ENCODE measurements at places on chromosomes 2 and 18.

GRCh38 chr18:57629422-57629821 is 7.8 kb upstream of the NARS1 start:
- peak overlapping the region; percentile 97 for H3K4me3 ChIP-seq
- peaks cover 5% of the 10 kb centered on the region for H3K36me3 ChIP-seq
- H3K27me3 ChIP-seq = no peaks in the 10 kb centered on the region
- peaks cover 16% of the 10 kb centered on the region for H3K4me1 ChIP-seq

DNA sequence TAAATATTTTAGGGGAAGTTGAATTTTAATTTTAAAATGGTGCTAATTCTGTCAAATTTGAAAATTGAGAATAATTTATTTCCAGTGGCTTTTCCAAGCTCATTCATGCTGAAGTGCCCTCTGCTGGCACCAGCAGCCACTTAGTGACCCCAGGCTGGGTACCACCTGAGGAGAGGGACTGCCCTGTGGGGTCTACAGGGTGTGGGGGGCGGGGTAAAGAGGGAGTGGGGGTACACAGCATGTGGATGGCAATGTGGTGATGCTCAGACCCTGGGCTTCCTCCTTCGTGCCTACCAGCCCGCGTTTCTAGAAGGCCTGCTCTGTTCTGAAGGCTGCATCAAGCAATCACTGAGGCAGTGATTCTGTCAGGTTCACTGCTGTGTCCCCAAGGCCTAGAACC is 45.1 kb upstream of the SCLY start:
- H3K36me3 ChIP-seq = peaks cover 36% of the 10 kb centered on the region
- peaks cover 32% of the 10 kb centered on the region for H3K4me1 ChIP-seq

GRCh38 chr2:143833015-143833660 is 686.8 kb downstream of the ZEB2 start:
- H3K4me3 ChIP-seq = no peak overlapping the region
- no peaks in the 10 kb centered on the region for H3K4me1 ChIP-seq

DNA sequence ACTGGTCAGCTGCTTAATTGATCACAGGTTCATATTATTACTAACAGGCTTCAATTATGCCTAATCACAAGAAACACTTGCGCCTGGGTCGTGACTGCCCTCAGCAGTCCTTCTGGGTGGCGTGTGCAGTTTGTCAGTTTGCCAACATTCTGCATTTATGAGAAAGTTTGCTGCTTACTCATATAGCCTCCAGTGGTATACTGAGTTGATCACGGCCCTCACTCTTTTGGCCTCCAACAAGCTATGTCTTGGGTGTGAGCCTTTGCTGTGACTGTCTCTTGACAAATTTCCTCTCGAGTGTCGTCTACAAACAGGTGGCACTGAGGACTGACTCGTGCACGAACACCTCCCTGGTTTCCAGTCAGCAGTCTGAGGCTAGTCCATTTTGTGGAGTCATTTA is 27.3 kb downstream of the DCDC2C start:
- DNase-seq = no peak
- peaks cover 3% of the 10 kb centered on the region for H3K27me3 ChIP-seq
- H3K36me3 ChIP-seq = no peaks in the 10 kb centered on the region

DNA sequence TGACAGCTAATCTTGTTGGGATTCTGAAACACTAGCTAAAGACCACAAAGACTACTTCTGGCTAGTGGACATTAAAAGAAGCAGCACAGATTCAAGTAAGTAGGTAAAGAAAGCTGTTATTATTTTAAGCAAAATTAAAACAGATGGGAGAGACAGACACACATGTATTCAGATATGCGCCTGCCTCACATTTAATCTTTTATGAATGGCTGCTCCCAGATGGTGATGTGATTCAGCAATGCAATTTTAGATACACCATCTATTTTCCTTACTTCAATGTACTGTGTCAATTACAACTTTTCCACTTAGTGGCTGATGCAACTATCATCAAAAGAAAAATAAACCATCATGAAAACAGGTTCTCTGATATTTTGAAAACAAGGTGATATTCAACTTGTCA is 133.0 kb upstream of the PGAP1 start:
- no peaks in the 10 kb centered on the region for H3K27me3 ChIP-seq
- peak overlapping the region; percentile 47 for H3K27ac ChIP-seq
- no peak for DNase-seq

DNA sequence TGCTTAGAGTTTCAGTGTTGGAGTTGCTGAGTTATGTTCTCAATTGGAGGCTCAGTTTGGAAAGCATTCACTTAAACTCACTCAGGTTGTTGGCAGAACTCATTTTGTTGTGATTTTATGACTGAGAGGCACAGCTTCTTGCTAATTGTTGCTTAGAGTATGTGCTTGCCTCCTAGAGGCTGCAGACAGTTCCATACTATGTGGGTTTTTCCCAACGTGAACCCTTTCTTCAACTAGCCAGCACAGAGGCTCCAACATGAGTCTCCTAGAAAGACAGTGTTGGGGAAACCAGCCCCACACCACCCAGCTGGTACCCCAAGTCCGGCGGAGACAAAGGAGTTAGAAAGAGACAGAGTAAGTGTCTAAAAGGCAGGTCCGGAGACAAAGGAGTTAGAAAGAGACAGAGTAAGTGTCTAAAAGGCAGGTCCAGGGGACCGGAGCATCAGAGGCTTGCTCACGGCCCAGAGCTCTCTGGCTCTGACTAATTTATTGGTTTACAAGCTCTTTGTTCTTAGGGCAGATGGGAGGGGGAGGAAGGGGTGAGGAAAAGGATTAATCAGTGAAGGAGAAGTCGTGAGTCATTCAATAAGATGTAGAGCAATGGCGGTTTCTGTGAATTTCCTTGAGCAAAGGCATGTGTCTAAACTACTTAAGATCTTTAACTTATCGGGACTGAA is 999.7 kb upstream of the LRRTM1 start:
- no peaks in the 10 kb centered on the region for H3K27me3 ChIP-seq
- no peak overlapping the region for H3K27ac ChIP-seq
- H3K36me3 ChIP-seq = no peaks in the 10 kb centered on the region
- H3K4me3 ChIP-seq = no peak overlapping the region
- DNase-seq = no peak

DNA sequence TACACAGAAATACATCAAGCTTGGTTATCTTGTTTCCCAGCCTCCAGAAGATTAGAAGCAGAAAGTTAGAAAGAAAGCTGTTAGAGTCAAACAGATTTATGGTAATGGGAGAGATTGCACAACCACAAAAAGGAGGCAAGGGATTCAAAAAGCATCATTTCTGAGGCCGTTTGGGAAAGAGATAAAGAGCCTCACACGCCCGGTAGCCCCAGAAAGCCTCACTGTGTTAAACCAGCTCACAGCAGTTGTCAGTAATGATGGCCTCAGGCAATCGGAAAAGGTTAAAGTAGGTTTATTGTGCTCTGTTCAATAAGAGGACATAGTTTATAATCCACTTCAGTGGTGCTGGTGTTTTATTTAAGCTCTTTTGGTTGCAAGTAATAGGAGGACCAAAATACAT is 111.3 kb downstream of the DCC start:
- H3K4me3 ChIP-seq = no peak overlapping the region
- no peak for DNase-seq
- H3K4me1 ChIP-seq = no peaks in the 10 kb centered on the region
- H3K27me3 ChIP-seq = no peaks in the 10 kb centered on the region
- H3K36me3 ChIP-seq = no peaks in the 10 kb centered on the region

DNA sequence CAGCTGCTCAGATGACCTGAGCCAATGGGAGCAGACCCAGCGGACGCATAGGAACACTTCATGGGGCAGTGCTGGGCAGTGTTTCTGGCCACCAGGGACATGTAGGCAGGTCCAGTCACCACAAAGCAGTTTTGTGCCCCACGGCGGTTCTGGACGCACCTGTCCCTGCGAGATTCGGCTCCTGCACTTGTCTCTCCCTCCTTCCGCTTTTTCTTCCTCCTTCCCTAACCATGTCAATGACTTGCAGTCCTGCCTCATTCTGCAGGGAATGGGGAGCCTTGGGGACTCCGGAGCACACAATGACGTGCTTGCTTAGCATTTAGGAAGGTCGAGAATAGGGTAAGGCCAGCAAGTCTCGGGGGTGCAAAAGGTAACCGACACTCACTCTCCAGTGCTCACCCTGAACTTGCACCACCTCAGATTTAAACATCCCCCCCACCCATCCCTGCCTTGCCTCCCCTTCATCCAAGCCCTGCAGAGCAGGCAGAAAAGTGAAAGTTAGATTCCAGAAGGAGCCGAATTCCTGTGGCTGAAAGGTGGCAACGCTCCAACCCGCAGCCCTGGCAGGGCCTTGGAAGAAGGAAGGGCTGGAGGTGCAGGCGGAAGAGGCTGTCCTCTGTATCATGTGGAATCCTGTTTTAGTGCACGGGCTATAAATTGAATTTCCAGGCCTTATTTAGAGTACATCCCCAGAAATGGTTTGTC is 40.5 kb upstream of the ATG16L1 start:
- H3K36me3 ChIP-seq = no peaks in the 10 kb centered on the region
- peaks cover 10% of the 10 kb centered on the region for H3K4me1 ChIP-seq
- DNase-seq = no peak
- H3K4me3 ChIP-seq = no peak overlapping the region
- H3K27ac ChIP-seq = no peak overlapping the region
- H3K27me3 ChIP-seq = no peaks in the 10 kb centered on the region

DNA sequence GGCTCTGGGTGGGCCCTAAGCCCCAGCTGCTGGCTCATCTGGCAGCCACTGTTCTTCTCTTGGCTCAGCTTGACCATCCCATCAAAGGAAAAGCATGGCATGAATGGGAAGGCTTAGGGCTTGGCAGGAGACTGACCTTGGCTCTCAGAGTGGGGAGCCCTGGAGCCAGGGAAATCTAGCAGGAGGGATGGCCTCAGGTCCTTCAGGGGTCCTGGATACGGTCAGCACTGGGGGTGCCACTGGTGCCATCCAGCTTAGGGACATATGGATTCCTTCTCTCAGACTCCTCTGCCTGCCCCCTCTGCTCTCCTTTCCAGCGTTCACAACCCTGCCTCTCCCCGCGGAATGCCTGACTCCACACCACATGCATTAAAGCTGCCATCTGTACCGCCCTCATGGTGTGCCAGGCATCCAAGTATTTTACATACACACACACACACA is 165.5 kb upstream of the HAAO start:
- no peaks in the 10 kb centered on the region for H3K36me3 ChIP-seq
- H3K4me3 ChIP-seq = no peak overlapping the region
- no peak overlapping the region for H3K27ac ChIP-seq

- no peaks in the 10 kb centered on the region for H3K27me3 ChIP-seq
- H3K4me3 ChIP-seq = peak overlapping the region; percentile 68
- H3K36me3 ChIP-seq = peaks cover 36% of the 10 kb centered on the region
- H3K27ac ChIP-seq = peak overlapping the region; percentile 91
- peaks cover 51% of the 10 kb centered on the region for H3K4me1 ChIP-seq
Measured at GRCh38 chr18:45997700-45998151, 30.6 kb upstream of the EPG5 start.

DNA sequence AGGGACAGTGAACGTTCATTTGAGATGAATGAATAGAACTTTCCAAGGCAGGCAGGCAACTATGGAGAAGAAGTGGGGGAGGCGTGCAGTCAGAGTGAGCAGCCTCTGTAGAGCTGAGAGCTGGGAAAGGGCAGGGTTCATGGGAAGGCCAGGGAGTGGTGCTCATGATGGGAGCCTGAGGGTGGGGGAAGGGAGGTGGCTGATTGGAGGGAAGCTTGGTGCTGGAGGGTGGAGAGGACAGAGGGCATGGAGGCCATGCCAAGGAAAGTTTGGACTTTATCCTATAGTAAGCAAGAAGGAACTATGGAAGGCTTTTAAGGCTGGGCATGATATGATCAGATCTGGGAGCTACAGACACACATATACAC is 47.6 kb upstream of the LGALSL start:
- no peak overlapping the region for H3K27ac ChIP-seq
- H3K27me3 ChIP-seq = peaks cover 2% of the 10 kb centered on the region
- no peaks in the 10 kb centered on the region for H3K36me3 ChIP-seq
- H3K4me3 ChIP-seq = no peak overlapping the region
- DNase-seq = no peak

GRCh38 chr2:3641181-3641580 is 16.8 kb upstream of the ALLC start:
- no peak for DNase-seq
- no peaks in the 10 kb centered on the region for H3K4me1 ChIP-seq
- no peaks in the 10 kb centered on the region for H3K27me3 ChIP-seq
- no peak overlapping the region for H3K4me3 ChIP-seq

- H3K27ac ChIP-seq = no peak overlapping the region
- no peak overlapping the region for H3K4me3 ChIP-seq
- no peak for DNase-seq
- peaks cover 3% of the 10 kb centered on the region for H3K4me1 ChIP-seq
Measured at GRCh38 chr2:47819834-47820233, 36.9 kb downstream of the MSH6 start.

GRCh38 chr2:187640926-187641510 is 86.8 kb upstream of the TFPI start:
- H3K36me3 ChIP-seq = no peaks in the 10 kb centered on the region
- no peaks in the 10 kb centered on the region for H3K27me3 ChIP-seq
- DNase-seq = no peak

- peaks cover 12% of the 10 kb centered on the region for H3K4me1 ChIP-seq
- H3K4me3 ChIP-seq = no peak overlapping the region
- peaks cover 18% of the 10 kb centered on the region for H3K36me3 ChIP-seq
- H3K27ac ChIP-seq = no peak overlapping the region
Measured at GRCh38 chr2:64000630-64001381, 18.4 kb downstream of the VPS54 start.

DNA sequence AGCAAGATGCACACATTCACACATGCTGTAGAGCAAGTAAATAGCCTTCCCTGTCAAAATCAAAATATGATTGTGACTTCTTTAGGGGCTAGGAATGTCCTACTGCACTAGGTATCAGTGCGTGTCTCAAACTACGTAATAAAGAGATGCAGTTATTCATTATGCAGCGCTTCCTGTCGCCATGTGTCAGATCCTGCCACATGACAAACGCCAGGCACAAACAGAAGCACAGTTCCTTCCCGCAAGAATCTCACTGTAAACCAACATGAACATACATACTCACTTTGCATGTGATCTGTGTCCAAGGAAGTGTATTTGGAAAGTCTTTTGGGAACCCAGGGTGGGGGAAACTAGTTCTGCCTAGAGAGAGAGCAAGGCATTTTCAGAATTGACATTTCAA is 599.9 kb downstream of the RNF144A start:
- H3K4me3 ChIP-seq = peak overlapping the region; percentile 30

DNA sequence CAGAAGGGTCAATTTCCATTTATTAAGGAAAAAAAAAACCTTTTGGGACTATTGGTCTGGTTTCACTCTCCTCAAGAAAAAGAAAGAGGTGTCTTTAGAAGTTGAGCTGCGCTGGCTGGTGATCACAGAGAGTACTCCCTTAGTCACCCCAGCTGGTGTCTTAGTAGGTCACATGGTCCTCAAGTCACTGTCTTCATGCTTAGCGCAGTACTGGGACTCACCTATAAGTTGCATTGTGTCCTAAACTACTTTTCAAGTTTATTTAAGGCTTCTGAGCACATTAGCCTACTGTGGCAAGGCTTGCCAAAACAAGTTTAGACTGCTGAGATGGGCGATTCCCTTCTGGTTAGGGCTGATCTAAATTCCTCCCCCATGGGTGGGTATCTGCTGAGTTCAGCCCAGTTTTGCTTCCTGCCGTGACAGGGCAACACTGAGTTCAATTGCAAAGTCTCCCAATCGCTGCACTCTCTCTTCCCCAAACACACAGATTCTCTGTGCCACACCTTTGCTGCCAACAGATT is 824.9 kb upstream of the CRIM1 start:
- H3K27me3 ChIP-seq = no peaks in the 10 kb centered on the region
- H3K27ac ChIP-seq = no peak overlapping the region
- H3K4me3 ChIP-seq = no peak overlapping the region
- no peaks in the 10 kb centered on the region for H3K4me1 ChIP-seq
- H3K36me3 ChIP-seq = no peaks in the 10 kb centered on the region

All from activated CD8-positive, alpha-beta T cell treated with anti-CD3 and anti-CD28 coated beads for 36 hours (primary cell).